ENCODE measurements at places on chromosomes 6 and 20. TPM values are rescaled to one million over a fixed set of nuclear protein-coding genes. Genes with fewer than 3 reads are reported as not detected.

- DNase-seq = no peak
These were observed 41.2 kb downstream of the IGF2R start for GRCh38 chr6:160010067-160010466.

GRCh38 chr6:144194293-144194810 is 44.0 kb downstream of the STX11 start:
- DNase-seq = no peak

GRCh38 chr20:13212750-13213149 is 8.3 kb upstream of the ISM1 start:
- no peak for DNase-seq

The LY6G6C gene
- 1.8 TPM for total RNA-seq

The NTSR1 gene
- total RNA-seq = 4.0 TPM

DNA sequence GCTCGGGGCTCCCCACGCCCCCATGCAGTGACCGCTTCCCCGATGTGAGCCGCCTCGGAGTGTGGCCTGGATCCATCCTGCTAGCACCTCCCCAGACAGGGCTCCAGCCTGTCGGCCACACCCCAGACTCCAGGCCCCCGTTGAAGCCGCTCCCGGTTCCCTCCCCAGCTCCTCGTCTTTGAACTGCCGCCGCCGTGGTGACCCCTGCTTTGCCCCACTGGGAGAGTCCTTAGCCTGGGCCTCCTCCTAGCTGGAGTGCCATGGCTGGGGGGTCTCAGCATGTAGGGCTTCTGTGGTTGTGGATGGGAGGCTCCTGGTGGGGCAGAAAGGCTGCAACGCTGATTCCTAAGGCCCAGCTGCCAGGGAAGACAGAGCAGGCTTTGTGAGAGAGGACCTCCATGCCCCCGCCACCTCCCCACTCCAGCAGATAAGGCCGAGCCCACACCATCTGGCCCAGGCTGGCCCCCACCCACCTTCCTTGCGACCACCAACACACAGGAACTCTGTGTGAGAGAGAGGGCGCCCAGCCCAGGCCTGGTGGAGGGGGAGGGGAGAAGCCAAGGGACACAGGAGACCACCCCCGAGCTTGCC is 11.4 kb downstream of the FOXS1 start:
- DNase-seq = peak; percentile 58

The CD164 gene
- 45.5 TPM for total RNA-seq

The TTBK1 gene
- 47.3 TPM for total RNA-seq
